ENCODE measurements at places on chromosomes 2 and 18.

- no peak for DNase-seq
Measured at GRCh38 chr2:1743396-1744150, 742 bp downstream of the PXDN start.

DNA sequence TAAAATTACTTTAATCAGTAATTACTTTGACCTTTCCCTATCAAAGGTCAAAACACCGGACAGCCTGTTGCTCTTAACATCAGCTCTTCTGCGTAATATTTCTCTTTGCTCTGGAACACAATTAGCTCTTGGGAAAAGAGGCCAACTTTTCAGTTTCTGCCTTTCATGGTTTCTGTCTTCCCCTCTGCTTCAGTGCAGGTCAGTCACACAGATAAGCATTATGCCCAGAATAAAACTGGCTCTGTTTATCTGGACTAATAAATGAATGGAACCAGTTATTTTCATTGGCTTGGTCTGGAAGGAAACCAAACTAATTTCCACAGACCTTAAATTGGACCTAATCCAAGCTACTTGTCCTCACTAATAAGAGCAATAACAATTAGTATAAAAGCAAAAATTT, 26.2 kb upstream of the GALNT3 start:
- DNase-seq, result no peak

DNA sequence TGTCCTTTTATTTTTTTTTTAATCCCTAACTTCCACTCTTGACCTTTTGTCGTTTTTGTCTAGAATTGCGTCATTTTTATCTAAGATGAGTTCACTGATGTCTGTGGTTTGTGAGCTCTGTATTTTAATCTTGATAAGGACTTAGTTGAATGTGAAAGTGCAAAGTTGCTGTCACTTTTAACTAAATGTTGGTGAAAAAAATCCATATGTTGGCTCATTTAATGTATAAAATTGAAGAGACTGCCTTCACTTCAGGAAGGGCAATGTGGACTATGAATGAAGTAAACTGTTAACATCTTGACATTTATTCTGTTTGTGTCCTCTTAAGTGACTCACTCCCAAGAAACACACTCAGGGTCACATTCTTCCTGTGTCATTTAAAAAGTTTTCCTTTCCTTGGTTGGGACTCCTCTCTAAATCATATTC, 256.6 kb upstream of the RASGRP3 start:
- DNase-seq, result no peak

- no peak for DNase-seq
Measured at GRCh38 chr18:8969639-8970390, 132.7 kb upstream of the NDUFV2 start.

- DNase-seq, result no peak
Measured at GRCh38 chr2:39000552-39000951, 110.9 kb downstream of the ARHGEF33 start.

DNA sequence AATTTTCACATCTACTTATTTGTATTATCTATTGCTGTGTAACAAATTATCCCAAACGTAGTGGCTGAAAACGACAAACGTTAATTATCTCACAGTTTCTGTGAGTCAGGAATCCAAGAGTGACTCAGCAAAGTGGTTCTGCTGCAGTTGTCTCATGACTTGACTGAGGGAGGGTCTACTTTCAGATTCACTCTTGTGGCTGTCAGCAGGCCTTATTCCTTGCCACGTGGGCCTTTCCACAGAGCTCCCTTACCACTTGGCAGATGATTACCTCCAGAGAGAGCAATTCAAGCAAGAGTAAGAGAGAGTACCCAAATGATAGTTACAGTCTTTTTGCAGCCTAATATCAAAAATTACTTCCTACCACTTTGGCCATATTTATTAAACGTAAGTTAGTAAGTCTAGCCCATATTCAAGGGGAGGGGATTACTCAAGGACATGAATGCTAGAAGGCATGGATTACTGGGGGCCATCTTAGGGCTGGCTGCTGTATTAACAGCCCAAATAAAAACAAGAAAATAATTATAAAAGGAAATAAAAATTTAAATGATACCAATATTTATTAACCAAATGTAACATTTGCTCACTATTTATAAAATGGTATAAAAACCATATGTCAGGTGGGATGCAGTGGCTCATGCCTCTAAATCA, 48.7 kb upstream of the NBEAL1 start:
- peak; percentile 6 for DNase-seq

DNA sequence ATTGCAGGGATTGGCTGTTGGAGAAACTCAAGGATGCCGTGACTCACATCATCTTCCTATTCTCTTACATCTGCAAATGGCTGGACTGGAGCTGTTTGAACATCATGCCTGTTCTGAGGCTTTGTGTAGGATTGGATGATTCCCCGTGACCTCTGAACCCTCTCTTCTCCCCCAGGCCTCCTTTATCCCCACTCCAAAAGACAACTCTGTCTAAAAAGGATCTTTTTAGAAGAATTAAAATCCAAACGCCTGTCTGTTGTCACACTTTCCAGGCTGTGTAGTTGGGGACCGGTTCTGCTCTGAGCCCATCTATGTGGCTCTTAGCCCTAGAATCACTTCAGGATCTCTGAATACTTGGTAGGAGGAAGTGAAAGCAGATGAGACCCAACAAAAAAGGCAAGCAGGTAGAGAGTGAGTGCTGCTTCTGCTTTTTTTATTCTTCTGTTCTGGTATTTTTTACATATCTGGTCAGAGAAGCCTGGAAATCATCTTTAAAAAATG, 565 bp downstream of the SP140 start:
- no peak for DNase-seq

DNA sequence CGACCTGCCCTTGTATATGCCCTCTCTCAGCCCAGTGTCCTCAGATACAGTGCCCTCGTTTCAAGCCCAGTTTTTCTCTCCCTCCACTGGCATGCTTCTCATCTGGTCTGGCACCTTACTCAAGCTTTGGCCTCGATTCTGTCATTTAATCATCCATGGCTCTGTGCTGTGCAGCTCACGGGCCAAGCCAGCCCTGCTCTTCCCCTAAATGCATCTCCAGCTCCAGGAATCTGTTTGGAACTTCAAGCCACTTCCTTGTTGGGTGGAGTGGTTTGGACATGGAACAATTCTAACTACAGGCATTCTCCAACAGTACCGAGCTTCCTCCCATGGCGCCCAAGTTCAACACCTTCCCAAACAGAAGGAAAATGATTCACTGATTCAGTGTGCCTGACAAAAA, 76.7 kb upstream of the ZNF397 start:
- DNase-seq, result no peak

Measured in stimulated activated CD4-positive, alpha-beta T cell treated with anti-CD3 and anti-CD28 coated beads, TNF-alpha, amount 100 ng/mL, for 48 hours (primary cell).